T-cell (primary cell): ENCODE measurements at places on chromosomes 3 and 15.

GRCh38 chr3:87855211-87855610, 203.6 kb downstream of the CGGBP1 start:
- no peak for DNase-seq

GRCh38 chr3:180918542-180918941, 6.1 kb downstream of the FXR1 start:
- no peak for DNase-seq

- DNase-seq, result no peak
These were observed 24.4 kb upstream of the RAB7A start for GRCh38 chr3:128701342-128702212.

DNA sequence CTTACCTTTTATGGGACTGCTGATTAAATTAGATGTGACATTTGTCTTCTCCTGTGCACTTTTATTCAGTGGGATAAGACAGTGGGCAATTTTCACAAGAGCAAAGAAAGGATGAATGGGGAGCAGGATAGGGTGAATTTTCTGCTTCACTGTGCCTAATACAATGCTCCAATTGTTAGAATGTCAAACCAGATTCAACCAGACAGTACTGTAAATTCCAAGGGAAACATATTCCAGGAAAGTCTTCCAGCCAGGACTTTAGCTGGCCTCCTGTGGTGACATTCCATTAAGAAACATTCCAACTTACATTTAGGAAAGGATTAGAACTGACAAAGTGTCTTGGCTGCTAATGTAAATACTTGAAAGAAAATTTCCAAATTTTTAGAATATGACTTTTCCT, 100.1 kb upstream of the PROK2 start:
- DNase-seq, result no peak

DNA sequence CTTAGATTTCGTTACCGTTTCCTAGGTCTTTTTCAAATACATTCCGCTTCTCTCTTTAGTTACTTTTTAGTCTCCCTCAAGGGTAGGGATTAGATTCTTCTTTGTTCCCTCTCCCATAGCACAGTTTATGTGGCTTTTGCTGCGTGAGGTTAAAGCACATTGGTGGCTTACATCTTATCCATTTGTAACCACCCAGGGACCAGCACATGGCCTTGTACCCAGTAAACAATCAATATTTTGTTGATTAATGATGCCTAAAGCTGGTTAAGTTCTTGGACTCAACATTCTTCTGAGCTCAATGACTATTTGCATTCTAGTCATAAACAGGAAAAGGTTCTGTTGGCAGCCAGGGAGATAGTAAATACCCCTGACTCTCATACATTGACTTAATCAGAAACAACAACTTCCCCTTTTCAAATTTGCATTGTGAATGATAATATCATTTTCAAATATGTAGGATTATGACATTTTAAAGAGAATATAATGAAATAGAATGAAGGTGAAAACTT, 60.2 kb downstream of the CACNA1D start:
- DNase-seq, result no peak

DNA sequence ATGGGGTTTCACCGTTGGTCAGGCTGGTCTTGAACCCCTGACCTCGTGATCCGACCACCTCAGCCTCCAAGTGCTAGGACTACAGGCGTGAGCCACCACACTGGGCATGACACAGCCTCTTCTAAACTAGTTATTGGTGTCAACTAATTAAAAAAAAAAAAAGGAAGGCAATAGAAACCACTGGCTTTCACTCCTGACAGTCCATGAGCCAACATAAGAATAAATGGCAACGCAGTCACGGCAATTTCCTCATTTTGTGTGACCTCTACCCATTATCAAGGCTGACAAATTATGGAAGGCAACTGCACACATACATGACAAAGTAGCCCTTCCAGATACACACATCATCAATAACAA, 5.9 kb downstream of the ARHGEF3 start:
- no peak for DNase-seq

DNA sequence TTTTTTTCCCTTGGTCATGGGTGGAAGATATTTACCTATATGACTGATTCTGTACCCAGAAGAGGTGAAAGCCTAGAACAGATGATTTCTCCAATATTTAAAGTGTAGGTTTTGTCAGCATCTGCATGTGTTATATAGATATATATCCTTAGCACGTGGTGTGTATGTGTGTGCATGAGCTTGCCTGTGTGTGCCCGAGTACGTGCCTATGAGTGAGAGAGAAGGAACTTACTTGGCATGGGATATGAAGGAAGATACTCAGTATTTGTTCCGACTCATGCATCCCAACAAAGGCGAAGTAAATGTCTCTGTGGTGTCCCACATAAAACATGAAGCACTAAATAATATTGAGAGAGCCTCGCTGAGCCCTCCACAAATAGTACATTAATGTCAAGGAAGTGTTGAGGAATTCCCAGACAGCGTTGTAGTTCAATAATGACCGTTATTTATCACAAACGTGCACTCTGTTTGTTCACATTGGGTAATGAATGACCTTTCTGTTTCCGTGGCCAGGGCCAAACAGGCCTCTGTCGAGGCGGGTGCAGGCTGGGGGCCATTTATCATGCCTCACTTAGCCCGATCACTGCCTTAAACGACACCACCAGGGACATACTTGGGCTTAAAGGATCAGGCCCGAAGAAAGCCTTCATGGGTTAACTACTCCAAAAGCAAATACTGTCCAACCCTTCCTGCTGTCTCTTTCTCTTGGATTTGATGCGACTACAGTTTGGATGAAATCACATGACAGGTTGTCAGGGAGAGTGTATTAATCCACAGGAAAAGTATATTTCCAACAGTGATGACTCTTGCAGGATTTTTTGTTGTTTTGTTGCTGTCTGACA, 267.7 kb downstream of the PTPRG start:
- no peak for DNase-seq

- DNase-seq, result no peak
These were observed 1.2 kb upstream of the STT3B start for GRCh38 chr3:31531452-31531991.

- DNase-seq, result no peak
These were observed 68.7 kb upstream of the MB21D2 start for GRCh38 chr3:192986379-192986778.

DNA sequence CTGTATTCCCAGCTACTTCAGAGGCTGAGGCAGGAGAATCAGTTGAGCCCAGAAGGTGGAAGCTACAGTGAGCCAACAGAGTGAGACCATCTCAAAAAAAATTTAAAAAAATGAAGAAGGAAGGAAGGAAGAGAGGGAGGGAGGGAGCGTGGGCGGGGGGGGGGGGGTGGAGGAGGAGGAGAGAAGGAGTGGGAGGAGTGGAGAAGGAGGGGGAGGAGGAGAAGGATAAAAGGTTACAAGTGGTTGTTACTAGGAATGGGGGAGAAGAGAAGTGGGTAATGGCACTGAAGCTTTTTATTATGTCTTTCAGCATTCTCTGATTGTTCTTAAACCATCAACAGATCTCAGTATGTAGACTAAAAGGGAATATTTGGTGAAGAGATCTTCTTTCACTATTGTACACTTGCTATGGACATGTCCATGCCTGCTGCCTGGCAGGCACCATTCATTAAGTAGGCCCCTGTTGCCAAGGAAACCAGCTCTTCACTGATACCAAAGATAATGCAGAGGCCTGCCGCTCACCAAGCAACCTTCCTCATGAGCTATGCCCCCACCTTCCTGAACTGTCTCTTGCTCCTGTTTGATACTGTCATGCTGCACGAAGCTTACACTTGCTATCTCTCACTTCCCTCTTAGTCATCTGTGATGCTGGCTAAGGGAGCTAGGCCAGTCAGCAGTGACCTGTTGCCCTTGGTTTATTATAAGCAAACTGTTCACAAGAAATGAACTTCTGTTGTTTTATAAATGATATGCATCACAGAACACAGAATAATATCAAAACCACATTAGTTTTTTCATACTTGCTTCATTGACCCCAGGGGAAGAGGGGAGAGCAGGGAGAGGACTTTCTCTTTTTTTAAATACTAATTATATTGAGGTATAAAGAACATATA, 23.1 kb downstream of the EPM2AIP1 start:
- DNase-seq, result no peak

DNA sequence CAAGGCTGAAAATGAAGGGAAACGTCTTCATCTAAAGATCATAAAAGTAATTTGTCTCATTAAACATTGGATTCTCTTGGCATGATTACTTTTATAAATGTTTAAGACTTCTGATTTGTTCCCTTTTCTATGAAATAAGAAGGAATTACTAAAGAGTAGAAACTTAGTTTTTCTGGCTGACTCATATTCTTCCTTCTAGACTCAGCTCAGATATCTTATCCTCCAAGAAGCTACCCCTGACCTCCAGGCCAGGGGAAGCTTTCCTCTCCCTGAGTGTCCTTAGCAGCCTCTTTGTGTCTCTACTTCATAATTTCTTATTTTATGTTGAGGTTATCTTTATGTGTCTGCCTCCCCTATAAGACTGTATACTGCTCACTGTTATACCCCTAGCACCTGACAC, 291.9 kb upstream of the STT3B start:
- DNase-seq, result no peak

DNA sequence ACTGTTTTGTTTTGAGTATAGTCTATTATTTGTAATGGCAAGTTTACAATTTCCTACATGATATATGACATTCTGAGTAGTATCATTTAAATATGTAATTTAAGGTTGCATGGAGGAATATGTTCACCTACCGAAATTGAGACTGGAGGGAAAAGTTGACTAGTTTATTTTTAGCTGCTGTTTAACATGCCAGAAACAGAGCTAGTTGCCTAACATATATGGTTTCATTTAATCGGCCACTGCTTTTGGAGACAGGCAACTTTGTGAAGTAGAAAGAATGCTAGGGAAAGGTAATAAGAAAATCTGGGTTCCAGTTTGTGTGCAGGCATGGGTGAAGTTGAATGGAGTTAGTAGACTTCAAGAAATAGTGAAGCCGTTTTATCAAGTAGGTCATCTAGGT, 342.1 kb upstream of the CBLB start:
- DNase-seq, result no peak

- DNase-seq, result no peak
These were observed 532.0 kb upstream of the GBE1 start for GRCh38 chr3:82293435-82293834.

- DNase-seq, result no peak
These were observed 64.2 kb upstream of the MYZAP start for GRCh38 chr15:57527382-57528091.

DNA sequence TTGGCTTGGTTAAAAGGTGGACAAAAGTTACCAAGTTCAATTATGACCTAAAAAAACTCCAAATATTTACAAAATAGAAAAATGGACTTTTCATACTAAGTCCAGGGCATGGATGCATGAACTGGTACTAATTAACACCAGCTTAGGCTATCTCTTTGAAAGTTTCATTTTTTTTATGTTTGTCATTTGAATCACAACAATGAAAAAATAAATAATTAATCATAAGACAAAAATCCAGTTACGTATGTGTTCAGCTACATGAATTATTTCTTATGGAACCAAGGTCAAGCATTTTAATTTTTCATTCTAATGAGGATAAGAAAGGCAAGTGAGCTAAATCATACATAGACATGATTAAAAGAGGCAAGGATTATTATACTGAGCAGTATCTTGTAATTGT, 23.7 kb upstream of the STRIT1 start:
- no peak for DNase-seq

DNA sequence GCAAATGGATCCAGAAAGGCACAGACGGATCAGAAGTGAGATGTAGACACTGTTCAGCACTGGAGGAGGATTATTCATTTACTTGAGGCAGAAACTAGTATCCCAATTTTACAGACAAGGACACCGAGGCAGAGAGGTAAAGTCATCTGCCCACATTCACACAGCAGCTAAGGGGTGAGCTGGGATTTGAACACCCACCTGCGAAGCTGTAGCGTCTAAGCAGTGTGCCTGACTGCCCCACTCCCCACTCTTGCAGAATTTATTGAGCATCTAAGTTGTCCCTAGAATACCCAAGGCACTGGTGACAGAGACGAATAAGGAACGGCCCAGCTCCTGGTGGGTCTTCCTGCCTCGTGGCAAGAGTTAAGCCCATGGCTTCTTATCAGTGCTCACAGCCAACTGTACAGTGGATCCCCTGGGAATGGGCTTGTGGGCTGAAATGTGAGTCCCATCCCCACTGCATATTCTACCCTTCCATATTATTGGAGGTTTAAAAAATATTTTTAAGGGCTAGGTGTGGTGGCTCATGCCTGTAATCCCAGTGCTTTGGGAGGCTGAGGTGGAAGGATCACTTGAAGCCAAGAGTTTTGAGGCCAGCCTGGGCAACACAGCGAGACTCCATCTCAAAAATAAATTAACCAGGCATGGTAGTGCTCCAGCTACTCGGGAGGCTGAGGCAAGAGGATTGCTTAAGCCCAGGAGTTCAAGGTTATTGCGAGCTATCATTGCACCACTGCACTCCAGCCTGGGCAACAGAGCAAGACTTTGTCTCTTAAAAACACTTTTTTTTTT, 77.6 kb downstream of the IQSEC1 start:
- DNase-seq, result no peak

DNA sequence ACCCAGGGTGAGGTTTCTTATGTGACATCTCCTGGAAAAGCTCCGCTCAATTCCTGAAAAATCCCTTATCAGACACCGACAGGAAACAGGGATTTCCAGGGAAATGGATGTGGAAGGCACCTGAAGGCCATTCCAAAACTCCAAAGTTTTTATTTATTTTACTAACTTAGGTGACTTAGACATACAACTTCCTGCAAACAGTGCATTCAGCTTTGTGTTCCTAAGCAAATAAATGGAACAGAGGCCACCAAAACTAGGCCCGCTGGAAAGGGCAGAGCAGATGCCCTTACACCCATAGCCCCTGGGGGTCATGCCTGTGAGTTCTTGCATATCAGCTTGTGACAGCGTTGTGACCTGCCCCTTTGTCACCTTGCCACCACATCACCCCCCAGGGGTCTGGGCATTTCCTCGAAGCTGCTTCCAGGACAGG, 239.4 kb downstream of the XXYLT1 start:
- DNase-seq, result no peak

- DNase-seq, result peak; percentile 70
These were observed at the start of gene RPP25 for GRCh38 chr15:74956648-74957475. RPP25 (minus strand) TSS chr15:74956772; CDS start chr15:74956583, 189 bp downstream.

- DNase-seq, result no peak
These were observed 109.1 kb downstream of the BDH1 start for GRCh38 chr3:197446700-197447056.

- DNase-seq, result no peak
These were observed 202.3 kb upstream of the LPP start for GRCh38 chr3:187951452-187952190.

- no peak for DNase-seq
These were observed 34.8 kb upstream of the FILIP1L start for GRCh38 chr3:100149130-100149529.

DNA sequence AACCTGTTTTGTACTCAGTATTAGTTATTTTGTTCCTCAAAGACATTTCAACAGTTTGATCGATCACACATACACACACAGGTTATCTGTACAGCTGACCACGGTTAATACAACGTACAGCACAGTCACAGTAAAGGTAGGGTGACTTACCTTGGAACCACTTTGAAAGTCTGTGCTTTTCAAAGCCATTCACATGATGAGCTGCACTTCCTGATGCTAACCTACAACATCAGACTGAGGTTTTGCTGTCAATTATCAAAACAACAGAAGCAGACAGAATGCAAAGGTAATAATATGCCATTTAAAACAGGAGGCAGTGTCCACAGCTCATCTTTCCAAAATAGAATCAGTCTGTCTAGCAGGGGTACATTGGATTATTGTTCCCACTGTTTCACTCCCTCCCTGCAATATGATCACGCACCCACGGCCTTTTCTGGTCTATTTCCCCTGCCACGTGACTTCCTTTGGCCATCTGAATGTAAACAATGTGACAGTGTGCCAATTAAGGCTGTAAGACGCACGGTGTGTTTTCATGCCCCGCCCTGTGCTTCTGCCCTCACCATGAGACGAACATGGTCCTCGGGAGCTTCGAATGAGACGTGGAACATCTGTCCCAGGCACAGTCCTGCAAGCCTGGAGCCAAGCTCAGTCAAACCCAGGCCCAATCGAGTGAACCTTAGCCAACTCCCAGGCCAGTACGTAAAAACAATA, 102.4 kb downstream of the FMN1 start:
- DNase-seq, result no peak
